ENCODE measurements at places on chromosomes 2 and 18.

GRCh38 chr18:39241534-39241933, 1675.9 kb upstream of the CELF4 start:
- DNase-seq, result no peak

GRCh38 chr2:23445450-23445868, 60.5 kb downstream of the KLHL29 start:
- DNase-seq, result no peak

DNA sequence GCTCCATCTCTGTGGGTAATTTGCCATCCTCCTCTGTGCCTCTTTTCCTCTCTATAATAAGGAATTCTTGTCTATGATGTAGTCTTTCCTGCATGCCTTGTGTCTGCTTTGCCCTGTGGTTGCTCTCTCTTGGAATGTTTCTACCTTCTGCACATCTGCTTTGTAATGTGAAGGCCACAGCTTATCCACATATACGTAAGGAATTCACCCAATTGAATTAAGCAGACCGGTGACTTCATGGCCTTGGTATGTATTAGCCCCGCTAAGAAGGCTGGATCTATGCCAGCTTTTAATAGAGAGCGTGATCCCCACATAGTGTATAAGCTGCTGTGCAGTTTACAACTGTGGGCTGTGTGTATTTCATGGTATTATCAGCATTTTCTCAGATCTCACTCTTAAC, 274.7 kb downstream of the RNF144A start:
- DNase-seq, result no peak

- no peak for DNase-seq
These were observed 1383.5 kb downstream of the DPP10 start for GRCh38 chr2:115825912-115826311.

DNA sequence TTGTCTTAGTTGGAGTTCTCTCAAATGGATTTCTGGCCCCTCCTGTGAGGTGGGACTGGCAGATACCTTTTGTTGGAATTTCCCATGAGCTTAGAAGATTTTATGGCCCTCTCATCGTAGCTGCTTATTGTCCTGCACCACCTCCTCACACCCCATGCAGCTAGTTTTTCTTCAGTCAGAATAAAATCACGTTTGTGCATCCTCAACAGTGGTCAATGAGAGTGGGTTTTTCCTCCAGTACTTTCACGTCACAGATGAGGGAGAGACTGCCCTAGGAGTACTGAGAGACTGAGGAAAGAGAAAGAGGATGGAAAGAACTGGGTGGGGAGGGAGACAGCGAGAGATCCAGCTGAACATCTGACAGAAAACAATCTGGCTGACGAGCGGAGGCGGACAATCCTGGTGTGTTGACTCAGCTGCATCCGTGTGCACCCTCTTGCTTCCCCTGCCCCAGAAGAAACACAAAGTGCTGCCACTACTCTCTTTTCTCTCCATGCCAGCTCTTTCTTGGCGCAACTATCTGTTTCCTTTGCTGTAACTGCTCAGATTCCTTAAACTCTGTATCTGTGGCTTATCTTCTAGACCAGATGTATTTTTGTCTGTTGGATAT, 7.4 kb downstream of the RAPGEF4 start:
- no peak for DNase-seq

DNA sequence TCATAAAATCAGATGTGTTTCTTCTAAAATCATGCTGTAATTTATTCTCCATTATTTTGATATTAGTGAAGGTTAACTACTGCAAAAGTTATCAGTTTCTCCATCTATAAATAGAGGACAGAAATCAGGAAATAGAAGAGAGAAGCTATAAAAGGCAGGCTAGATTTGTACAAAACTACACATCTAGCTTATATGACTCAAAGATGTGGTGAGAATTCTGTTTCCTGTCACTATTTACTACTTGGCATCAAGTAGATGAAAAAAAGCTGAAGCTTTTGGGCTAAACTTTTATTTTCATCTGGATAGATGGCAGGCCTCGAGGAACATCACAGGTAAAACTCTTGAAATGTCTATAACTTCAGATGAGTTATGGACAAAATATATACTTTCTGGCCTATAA, 49.8 kb upstream of the NAB1 start:
- no peak for DNase-seq
